ENCODE measurements at places on chromosomes 3 and 15. TPM values are rescaled to one million over a fixed set of nuclear protein-coding genes. Genes with fewer than 3 reads are reported as not detected.

DNA sequence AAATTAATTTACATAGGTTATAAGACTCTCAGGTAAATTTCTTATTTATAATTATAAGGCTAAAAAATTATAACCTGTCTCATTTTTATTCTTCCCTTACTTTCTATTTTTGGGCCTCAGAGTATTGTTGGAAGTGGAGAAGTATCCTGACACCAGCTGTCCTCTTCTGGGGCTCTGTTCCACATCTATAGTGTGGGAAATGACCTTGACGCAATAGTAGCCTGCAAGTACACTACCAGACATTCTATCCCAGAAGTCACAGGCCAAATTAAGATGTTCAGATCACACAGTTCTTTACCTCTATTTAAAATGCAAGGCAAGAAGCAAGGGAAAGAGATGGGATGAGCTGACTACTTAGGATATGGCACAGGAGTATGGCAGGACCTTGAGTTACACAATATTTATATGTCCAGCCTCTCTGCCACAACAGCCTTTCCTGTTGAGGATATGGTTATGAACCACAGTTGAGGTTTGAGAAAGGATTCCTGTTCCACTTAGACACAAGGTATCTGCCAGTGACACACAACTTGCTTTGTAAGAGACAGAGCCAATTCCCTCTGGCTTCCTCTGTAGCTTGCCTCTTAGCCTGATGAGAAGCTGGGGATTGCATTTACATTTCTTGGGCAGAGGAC lies 158.0 kb upstream of the IL12A start:
- no peaks in the 10 kb centered on the region for H3K36me3 ChIP-seq
- peaks cover 5% of the 10 kb centered on the region for H3K4me1 ChIP-seq
- H3K27me3 ChIP-seq: no peaks in the 10 kb centered on the region
- no peak for DNase-seq
- no peak overlapping the region for H3K4me3 ChIP-seq

DNA sequence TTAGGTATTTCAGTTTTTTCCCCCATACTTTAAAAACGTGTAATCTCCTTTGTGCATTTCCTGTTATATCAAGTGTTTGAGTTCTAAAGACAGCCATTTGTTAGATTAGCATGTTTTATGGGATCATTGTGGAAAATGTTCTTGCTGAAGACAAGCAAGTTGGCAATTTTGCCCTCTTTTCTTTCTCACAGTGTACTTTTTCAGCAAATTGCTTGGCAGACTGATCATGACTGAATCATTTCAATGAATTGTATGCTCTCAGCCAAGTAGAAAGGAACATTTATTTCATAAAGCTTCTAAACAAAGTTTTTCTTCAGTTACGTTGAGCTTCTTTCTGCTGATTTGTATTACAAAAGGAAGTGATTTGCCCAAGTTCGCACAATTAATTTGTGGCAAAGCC lies 51.6 kb downstream of the ATG7 start:
- peaks cover 2% of the 10 kb centered on the region for H3K36me3 ChIP-seq
- H3K27me3 ChIP-seq: no peaks in the 10 kb centered on the region
- no peak overlapping the region for H3K4me3 ChIP-seq
- H3K27ac ChIP-seq: no peak overlapping the region

DNA sequence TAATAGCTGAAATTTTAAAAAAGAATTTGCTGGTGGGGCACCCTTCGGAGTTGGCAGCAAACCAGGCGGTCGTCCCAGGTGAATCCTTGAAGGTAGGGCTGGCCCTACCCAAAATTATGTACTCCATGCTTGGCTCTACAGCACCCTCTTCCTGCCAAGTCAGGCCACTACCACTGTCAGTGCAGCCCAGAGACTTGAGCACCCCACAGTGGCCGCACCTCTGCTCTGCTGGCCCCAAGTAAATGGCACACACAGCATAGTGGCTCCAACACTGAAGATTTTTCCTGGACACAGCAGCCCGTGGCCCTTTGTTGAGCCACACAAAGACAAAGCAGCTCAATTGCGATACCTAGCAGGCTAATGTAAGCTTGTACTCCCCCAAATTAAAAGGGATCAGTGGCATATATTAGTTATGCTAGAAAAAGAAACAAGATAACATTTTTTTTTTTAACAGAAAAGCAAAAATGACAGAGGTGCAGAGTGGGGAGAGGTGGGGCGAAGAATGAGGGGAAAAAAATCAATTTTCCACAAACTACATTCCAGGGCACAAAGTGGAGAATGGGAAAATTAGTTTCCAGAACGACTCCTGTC lies 250.5 kb downstream of the UACA start:
- no peaks in the 10 kb centered on the region for H3K4me1 ChIP-seq
- H3K27ac ChIP-seq: no peak overlapping the region
- no peaks in the 10 kb centered on the region for H3K27me3 ChIP-seq

- H3K36me3 ChIP-seq: no peaks in the 10 kb centered on the region
- no peak overlapping the region for H3K27ac ChIP-seq
- no peak overlapping the region for H3K4me3 ChIP-seq
- H3K4me1 ChIP-seq: peaks cover 11% of the 10 kb centered on the region
Observed at GRCh38 chr15:62879770-62880169, 162.8 kb upstream of the TPM1 start.

CPNE9 gene
- not detected for total RNA-seq

CCDC54 gene
- total RNA-seq: not detected

DNA sequence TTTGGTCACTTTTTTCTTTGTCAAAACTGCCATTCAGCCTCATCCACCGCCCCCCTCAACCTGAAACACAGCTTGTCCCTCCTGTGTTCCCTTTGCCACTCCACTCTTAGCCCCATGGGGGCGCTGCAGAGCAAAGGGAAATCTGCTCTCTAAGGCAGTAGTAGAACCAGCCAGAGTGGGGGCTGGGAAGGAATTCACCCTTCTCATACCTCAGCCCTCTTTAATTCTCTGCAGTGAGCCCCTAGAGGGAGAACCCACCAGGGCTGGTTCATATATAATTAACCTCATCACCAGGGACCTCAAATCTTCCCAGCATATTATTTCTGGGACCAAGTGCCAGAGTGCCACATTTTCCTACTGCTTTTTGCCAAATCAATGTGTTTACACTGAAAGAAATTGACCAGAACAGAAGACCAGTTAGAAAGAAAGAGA lies 2.8 kb upstream of the BCL6 start:
- H3K27me3 ChIP-seq: no peaks in the 10 kb centered on the region
- peak; percentile 94 for DNase-seq
- no peak overlapping the region for H3K4me3 ChIP-seq
- H3K27ac ChIP-seq: no peak overlapping the region
- H3K36me3 ChIP-seq: no peaks in the 10 kb centered on the region
- H3K4me1 ChIP-seq: peaks cover 15% of the 10 kb centered on the region

DNA sequence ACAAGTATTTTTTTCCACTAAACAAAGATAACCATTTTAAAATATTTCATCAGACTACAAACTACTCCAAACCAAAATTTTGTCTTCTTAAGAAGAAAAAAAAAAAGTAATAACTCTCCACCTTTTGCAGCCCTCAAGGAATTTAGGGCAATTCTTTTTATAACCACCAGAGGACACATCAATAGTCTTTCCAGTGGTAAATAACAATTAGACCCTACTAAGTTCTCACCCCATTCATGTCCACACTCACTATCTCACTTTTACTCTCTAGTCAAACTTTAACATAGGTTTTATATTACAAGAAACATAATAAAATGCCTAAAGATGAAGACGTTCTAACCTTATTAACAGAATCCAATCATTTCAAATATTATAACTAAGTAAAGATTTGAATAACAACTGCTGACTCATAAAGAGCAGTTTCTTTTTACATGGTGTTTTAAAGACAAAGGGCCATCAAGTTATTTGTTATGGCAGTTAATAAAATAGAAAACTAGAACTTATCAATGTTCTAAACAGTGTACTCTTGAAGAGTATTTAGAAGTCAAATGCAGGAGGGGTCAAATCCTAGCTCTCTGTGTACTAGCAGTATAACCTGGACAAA lies 33.0 kb downstream of the CCDC39 start:
- DNase-seq: no peak
- H3K27ac ChIP-seq: no peak overlapping the region
- H3K4me1 ChIP-seq: no peaks in the 10 kb centered on the region
- H3K27me3 ChIP-seq: no peaks in the 10 kb centered on the region
- H3K36me3 ChIP-seq: no peaks in the 10 kb centered on the region

C2CD4A gene
- total RNA-seq: not detected

NANOGP8 gene
- not detected for total RNA-seq

CYP1A1 gene
- 0.45 TPM for total RNA-seq

DNA sequence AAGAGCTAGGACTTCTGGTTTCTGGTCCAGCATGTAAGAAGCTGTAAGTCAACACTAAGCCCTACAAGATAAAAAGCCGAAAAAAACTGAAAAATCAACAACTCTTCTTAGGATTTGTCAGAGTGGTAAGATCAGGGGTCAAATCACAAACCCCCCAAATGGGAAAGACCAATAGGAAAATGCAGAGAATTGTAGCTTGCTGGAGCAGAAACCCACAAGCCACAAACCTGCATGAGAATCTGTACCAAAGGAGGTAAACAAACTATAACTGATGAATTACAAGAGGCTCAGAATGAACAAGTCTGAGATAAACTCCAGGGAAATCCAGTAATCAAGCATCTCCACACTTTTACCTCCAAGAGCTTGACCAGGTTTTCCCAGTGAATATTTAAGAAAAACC lies 36.0 kb downstream of the RFX7 start:
- H3K4me3 ChIP-seq: no peak overlapping the region
- H3K27me3 ChIP-seq: no peaks in the 10 kb centered on the region
- peak overlapping the region; percentile 39 for H3K27ac ChIP-seq
- H3K36me3 ChIP-seq: no peaks in the 10 kb centered on the region

Measured in cardiac muscle cell (in vitro differentiated cells and primary cell).